Activated B cell treated with CpG ODN at 0.5 μM for 24 hours (primary cell): ENCODE measurements at places on chromosomes 6 and 20. TPM values are rescaled to one million over a fixed set of nuclear protein-coding genes. Genes with fewer than 3 reads are reported as not detected.

GRCh38 chr6:19849755-19850154, 12.6 kb downstream of the ID4 start:
- H3K4me3 ChIP-seq, result no peak overlapping the region
- no peak overlapping the region for H3K27ac ChIP-seq
- no peaks in the 10 kb centered on the region for H3K4me1 ChIP-seq

DNA sequence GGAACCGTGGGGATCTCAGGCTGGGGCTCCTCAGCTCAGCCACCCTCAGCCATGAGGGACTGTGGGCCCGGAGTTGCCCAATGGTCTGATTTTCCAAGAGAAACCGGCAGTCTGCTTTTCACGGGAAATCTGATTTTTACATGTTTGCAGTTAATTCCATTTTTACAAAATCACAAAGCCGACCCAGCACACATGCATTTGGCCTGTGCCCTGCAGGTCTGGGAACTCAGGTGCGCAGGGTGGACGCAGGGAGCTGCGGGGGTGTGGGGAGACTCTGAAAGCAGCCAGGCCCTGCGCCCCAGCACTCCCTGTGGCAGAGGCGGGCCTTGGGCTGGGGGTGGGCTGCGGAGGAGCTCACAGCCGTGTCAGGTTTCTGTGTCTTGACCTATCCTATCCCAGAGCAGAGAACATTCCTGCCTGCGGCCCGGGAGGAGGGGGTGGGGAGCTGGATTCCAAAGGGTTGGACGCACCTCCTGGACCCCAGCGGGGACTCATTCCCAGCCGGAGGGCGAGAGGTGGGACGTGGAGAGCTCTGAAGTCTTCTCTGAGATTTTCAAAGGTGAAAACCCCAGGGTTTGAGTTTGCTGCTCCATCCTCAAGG, 60.6 kb downstream of the ADNP start:
- no peak overlapping the region for H3K4me3 ChIP-seq
- peaks cover 45% of the 10 kb centered on the region for H3K36me3 ChIP-seq
- H3K4me1 ChIP-seq, result peaks cover 19% of the 10 kb centered on the region
- DNase-seq, result no peak

The IDH3B gene
- total RNA-seq, result 121 and 127 TPM in 2 replicates

The TAB2 gene
- total RNA-seq, result 62.8 and 69.0 TPM in 2 replicates

GRCh38 chr6:118525913-118526780, 21.9 kb upstream of the PLN start:
- H3K27me3 ChIP-seq, result no peaks in the 10 kb centered on the region
- peaks cover 17% of the 10 kb centered on the region for H3K36me3 ChIP-seq
- H3K4me3 ChIP-seq, result no peak overlapping the region
- peaks cover 9% of the 10 kb centered on the region for H3K4me1 ChIP-seq

DNA sequence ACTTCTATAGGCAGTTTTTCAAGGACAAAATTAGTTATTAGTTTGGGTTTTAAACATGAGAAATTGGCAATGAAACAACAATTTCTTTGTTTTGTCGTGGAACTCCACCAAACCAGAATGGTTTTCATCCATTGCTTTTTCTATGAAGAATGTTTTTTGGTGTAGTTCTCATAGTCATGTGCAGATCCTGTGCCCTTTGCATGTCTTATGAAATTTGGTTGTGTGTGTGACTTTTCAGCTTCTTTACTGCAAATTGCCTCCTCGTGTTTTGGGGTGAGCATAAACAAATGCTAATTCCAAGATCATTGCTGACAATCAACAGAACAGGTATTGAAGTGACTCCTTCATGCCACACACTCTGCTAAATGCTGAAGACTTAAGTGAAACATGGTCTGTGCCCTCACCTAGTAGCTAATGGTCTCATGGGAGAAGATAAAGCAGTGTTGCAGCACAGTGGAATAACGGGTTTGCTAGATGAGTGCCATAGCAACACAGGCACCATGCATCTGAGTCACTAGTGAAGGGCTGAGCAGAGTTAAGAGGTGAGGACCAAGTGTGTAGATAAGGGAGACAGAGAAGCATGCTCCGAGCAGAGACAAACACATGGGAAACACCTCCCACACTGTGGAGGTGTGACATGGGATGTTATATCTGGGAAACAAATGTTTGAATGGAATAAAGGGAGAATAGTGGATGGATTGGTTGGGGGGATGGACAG, 120.0 kb downstream of the SLC16A10 start:
- no peaks in the 10 kb centered on the region for H3K4me1 ChIP-seq
- H3K27ac ChIP-seq, result no peak overlapping the region
- H3K36me3 ChIP-seq, result no peaks in the 10 kb centered on the region
- H3K4me3 ChIP-seq, result no peak overlapping the region
- H3K27me3 ChIP-seq, result no peaks in the 10 kb centered on the region

The IPCEF1 gene
- 1.8 and 2.1 TPM in 2 replicates for total RNA-seq

The CCM2L gene
- total RNA-seq, result 0.11 and 0.20 TPM in 2 replicates

The AAR2 gene
- total RNA-seq, result 25.9 and 27.4 TPM in 2 replicates

DNA sequence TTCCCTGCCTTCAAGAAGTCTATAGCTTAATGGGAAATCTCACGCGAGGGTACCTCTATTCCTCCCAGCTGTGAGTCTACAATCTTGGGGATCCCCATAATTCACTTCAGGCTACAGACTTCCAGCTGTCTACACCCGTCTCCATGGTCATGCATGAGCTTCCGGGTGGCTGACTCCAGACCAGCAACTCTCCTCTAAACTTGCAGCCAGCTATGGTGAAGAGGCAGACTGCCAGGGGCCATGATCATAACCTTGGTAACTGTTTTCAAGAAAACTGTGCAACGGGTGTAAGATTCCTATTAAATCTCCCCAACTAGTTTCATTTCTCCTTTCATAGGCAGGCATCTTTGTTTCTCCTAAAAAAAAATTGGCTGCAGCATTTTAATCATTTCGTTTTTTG, 534.4 kb upstream of the CHD6 start:
- no peak overlapping the region for H3K4me3 ChIP-seq
- H3K27me3 ChIP-seq, result no peaks in the 10 kb centered on the region
- no peak for DNase-seq
- no peaks in the 10 kb centered on the region for H3K4me1 ChIP-seq
- no peak overlapping the region for H3K27ac ChIP-seq

The LPA gene
- not detected in 2 replicates for total RNA-seq

DNA sequence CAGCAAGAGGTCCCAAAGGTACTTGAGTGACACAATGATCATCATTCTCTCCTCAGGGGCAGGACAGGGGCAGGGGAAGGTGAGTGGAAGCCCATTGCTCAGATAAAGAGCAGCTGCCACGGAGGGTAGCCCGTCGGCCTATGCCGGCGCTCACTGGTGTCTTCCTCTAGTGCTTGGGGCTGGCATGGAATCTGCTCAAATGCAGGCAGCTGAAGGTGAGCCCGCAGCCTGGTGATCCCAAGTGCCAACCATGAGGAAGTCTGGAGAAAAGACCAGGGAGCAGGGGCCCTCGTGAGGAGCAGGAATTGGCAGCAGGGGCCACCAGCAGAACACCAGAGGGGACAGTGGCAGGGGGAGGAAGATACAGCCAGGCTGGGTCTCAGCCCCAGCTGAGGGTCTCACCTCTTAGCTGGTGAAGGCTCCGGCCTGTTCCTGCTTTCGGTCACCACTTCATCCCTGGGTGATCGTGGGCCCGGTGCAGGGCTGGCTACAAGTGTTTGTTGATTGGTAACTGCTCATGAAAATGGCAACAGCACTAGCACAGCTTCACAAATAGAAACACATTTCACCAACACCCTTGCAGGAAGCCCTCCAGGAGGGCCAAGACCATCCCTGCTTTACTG, 24.7 kb downstream of the RBCK1 start:
- no peaks in the 10 kb centered on the region for H3K27me3 ChIP-seq
- H3K4me3 ChIP-seq, result peak overlapping the region; percentile 70
- H3K4me1 ChIP-seq, result peaks cover 41% of the 10 kb centered on the region
- DNase-seq, result no peak

The ZNF334 gene
- total RNA-seq, result 0.27 and 0.39 TPM in 2 replicates

The MUC22 gene
- not detected in 2 replicates for total RNA-seq

The BCAS1 gene
- total RNA-seq, result 1.3 and 1.7 TPM in 2 replicates

DNA sequence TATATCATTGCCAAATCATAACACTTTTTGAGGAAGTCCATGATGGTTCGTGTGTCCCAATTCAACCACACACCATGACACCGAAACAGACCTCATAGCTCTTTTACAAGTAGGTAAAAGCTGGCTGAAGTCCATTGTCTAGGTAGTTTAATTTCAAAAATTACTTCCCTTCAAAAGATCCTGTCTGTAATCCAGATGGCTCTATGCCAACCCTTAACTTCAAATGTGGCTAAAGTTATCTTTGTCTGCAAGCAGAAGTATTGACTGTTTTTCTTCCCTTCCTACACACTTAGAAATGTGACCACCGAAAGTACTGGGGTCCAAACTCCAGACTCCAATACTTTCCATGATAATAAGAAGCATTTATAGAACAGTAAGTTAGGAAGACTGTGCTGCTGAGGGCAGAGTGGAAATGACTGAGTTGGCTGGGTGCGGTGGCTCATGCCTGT, 8.3 kb upstream of the TIAM2 start:
- no peak overlapping the region for H3K4me3 ChIP-seq
- no peak overlapping the region for H3K27ac ChIP-seq
- H3K4me1 ChIP-seq, result no peaks in the 10 kb centered on the region
- peaks cover 2% of the 10 kb centered on the region for H3K36me3 ChIP-seq
- DNase-seq, result no peak

DNA sequence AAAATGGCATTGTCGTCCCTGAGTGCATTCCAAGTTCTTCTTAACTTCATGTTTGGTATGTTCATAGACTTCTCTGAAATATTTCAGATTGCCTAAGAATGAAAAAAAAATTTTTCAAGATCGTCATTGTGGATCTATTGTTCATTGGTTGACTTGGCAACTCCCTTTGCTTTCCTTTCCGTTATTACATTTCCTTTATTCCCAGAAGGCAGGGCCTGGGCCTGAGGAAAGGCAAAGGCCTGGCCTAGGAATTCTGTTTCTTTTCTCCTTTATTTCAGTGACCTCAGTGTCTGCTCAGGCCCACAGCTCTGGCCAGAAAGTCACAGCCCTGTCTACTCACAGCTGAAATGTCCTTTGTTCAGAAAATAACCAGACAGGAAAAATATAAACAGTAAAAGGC, 401.6 kb upstream of the PLCB4 start:
- H3K27me3 ChIP-seq, result no peaks in the 10 kb centered on the region
- no peaks in the 10 kb centered on the region for H3K36me3 ChIP-seq
- H3K27ac ChIP-seq, result no peak overlapping the region
- H3K4me1 ChIP-seq, result no peaks in the 10 kb centered on the region
- H3K4me3 ChIP-seq, result no peak overlapping the region
- no peak for DNase-seq

- no peaks in the 10 kb centered on the region for H3K36me3 ChIP-seq
- peaks cover 5% of the 10 kb centered on the region for H3K27me3 ChIP-seq
- peaks cover 5% of the 10 kb centered on the region for H3K4me1 ChIP-seq
- no peak overlapping the region for H3K4me3 ChIP-seq
These were observed 87.8 kb upstream of the ARMC2 start for GRCh38 chr6:108760126-108761050.

DNA sequence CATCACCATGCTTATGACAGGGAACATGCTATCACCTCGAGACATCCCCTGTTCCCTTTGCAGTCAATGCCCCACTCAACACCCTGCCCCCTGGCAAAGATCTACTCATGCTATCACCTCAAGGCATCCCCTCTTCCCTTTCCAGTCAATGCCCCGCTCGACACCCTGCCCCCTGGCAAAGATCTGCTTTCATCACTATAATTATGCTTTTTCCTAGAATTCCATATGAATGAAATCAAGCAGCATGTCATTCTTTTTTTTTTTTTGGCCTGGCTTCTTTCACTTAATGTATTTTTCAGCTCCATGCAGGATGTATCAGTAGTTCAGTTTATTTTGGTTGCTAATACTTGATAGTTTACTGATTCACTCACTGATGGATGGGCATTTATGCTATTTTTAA, 554.9 kb downstream of the CDH26 start:
- no peak for DNase-seq
- H3K36me3 ChIP-seq, result no peaks in the 10 kb centered on the region
- H3K27ac ChIP-seq, result no peak overlapping the region
- H3K4me1 ChIP-seq, result no peaks in the 10 kb centered on the region

The HLA-DPA1 gene
- total RNA-seq, result 718 and 730 TPM in 2 replicates

The SLC12A5 gene
- not detected in 2 replicates for total RNA-seq

The TMEM170B gene
- 2.6 and 2.8 TPM in 2 replicates for total RNA-seq

- no peaks in the 10 kb centered on the region for H3K27me3 ChIP-seq
- H3K36me3 ChIP-seq, result peaks cover 39% of the 10 kb centered on the region
- peak; percentile 81 for DNase-seq
- H3K4me3 ChIP-seq, result peak overlapping the region; percentile 88
These were observed 648 bp downstream of the COL19A1 start for GRCh38 chr6:69866770-69867638.

DNA sequence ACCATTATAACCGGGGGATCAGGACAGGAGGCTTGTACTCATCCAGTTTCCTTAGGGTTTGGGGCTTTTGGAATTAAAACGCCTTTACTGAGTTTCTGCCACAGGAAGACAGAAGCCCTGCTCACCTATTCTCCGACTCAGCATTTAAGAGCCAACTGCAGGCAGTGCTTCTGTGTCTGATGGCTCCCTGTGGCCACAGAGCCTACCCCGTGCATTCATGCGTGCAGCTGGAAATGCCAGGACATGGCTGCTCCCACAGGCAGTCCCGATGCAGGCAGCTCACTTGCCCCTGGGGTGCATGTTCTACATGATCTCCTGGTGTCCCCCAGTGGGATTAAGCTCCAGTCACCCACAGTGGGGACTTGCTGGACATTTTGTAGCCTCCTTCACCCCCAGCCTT, 22.2 kb downstream of the ZNF831 start:
- no peak overlapping the region for H3K4me3 ChIP-seq
- H3K27ac ChIP-seq, result no peak overlapping the region
- no peaks in the 10 kb centered on the region for H3K27me3 ChIP-seq
- H3K4me1 ChIP-seq, result peaks cover 34% of the 10 kb centered on the region
- peaks cover 12% of the 10 kb centered on the region for H3K36me3 ChIP-seq
- DNase-seq, result no peak
